GM20000 (cell line): ENCODE measurements at places on chromosomes 1 and 21.
A peak's percentile ranks its signal among the peaks of the same experiment; 100 is the strongest.

DNA sequence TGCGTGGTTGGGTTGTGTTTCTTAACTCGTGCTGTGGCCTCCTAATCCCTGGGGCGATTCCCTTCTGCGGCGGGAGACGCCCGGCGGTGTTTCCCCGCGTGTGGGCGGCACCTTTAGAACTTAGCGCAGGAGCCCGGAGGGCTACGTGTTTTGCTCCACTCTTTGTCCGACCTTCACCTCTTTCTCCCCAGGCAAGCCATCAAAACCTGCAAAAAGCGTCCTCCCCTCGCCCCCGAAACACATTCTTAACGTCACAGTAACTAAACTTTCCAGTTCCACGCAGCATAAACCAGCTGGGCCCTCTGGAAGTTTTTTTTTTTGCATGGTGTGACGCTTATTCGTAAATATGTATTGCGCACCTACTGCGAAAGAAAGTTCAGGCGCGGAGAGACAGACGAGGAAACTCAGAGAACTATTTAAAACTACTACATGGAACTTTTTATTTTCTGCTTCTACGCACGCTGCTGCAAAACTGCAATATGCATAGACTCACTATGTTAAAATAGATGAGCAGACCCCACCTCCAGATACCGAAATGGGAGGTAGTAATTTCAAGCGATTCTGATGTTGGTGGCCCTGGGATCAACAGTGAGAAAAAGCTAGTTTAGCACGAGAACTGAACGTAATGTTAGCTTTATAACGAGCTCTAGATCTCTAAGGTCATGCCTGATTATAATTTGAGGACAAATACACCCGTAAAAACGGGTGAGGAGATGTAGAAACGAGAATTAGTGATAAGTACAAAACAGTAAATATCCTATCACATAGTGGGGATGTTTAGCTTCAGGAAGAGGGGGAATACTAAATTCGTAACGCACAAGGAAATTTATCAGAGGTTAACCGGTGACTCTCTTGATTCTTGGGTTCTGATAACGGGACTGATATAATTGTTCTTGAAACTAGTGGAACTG, 920 bp downstream of the MTR start:
- peak; percentile 47 for DNase-seq

DNA sequence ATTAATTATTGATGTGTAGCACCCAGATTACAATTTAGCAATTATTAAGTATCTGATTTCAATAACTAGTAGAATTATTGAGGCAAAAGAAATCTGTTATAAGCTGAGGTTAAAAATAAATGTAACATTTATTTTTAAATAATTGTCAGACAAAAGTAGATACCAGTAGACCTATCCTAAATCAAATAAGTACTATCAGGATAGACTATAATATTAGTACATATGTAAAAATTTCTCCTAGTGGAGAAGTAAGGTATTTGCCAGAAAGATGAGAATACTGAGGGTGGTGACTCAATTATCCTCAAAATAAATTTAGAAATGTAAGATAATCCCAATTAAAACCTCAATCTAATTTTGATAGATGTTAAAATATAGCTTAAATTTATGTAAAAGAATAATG, 377.8 kb upstream of the CHRM3 start:
- DNase-seq, result no peak

DNA sequence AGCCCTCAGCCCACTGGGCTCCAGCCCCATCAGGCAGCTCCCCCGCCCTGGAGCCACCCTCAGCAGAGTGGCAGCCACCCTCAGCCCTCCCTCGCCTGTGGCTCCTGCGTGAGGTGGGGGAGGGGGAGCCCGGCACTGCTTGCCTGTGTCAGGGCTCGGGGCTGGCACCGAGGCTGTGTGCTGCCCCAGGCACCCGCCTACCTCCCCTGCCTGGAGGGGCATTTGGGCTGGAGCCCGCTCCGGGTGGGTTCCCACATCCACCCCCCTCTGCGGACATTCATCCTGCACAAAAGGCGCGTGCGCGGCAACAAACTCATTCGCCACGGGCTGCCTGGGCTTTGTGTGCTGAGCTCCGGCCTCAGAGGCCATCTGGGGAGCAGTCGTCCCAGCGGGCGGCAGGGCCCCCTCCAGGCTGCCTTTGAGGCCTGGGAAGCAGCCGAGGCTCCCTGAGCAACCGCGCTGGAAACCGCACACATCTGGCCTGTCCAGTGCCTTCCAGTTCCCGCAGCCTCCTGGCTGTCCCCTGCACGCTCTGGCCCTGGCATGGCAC, 12.6 kb upstream of the TNFRSF14 start:
- no peak for DNase-seq

- no peak for DNase-seq
Measured at GRCh38 chr1:90881034-90881433, 140.8 kb downstream of the ZNF644 start.

DNA sequence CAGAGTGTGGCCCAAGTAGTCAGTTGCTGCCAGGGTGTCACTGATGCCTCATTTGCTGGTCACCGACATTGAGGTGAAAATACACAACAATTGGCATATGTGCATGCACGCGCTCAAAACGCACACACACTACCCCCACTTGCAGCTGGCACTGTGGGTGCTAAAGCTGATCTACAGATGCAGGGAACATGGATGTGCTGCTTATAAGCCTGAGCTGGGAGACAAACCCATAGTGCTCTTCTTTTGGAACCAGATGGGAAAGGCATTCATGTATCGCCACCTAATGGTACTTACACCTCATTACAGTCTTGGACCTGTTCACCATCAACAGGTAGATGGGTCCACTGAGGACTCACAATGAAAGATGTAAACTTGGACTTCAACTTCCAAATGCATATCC, 70.3 kb upstream of the CAMK1G start:
- peak; percentile 28 for DNase-seq
